ENCODE measurements at places on chromosomes 7 and 10. TPM values are rescaled to one million over a fixed set of nuclear protein-coding genes. Genes with fewer than 3 reads are reported as not detected.

- H3K4me1 ChIP-seq = no peaks in the 10 kb centered on the region
- no peaks in the 10 kb centered on the region for H3K36me3 ChIP-seq
- DNase-seq = no peak
- no peak overlapping the region for H3K27ac ChIP-seq
These were observed 63.0 kb upstream of the HPS1 start for GRCh38 chr10:98509745-98510144.

DNA sequence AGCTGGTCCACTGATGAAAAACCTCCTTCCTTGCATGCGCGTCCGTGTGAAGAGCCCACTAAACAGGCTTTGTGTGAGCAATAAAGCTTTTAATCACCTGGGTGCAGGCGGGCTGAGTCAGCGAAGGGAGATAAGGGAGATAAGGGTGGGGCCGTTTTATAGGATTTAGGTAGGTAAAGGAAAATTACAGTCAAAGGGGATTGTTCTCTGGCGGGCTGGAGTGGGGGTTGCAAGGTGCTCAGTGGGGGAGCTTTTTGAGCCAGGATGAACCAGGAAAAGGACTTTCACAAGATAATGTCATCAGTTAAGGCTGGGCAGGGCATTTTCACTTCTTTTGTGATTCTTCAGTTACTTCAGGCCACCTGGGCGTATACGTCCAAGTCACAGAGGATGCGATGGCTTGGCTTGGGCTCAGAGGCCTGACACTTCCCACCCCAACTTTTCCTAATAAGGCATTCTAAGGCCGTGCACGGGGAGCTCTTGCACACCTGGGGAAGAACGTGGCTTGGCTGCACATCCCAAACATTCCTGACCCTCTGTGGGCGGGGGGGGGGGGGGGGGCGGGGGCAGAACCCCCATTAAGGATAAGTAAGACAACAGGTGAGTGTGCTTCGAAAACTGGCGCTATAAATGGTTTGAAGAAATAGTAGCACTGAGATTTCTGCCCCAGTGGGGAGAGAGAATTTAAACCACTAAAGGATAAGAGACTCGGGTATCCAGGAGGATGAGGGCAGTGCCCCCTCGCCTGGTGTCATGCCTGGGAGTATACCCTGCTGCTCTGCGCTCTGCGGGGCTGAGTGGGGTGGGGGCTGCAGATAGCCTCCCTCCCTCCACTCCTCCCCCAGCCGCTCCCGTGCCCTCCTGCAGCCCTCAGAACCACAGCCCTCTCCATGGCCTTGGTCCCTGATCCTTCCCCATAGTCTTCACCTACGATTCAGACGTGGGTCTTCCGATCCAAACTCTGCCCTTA lies 217.6 kb downstream of the MLLT10 start:
- H3K27me3 ChIP-seq = no peaks in the 10 kb centered on the region
- H3K27ac ChIP-seq = no peak overlapping the region

Gene ITIH2
- total RNA-seq = 128 TPM

DNA sequence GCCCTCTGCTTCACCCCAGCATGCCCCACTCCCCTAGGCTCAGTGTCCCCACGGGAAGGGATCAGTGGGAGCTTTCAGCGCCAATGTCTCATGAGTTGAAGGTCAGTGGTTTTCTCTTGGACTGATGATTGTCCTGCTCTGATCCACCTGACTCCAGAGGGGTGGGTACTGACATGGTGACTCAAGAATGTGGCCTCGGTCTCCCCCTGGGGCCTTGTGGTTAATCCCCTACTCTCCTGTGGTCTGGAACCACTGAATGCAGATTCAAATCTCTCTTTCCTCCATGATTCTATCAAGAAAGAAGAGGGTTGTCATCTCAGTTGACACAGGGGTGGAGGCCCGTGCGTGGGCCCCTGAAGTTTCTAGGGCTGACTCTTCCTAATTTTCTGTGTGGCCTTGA lies 176.9 kb downstream of the RPS24 start:
- no peaks in the 10 kb centered on the region for H3K27me3 ChIP-seq
- H3K27ac ChIP-seq = no peak overlapping the region
- H3K4me1 ChIP-seq = peaks cover 44% of the 10 kb centered on the region
- DNase-seq = no peak
- peaks cover 5% of the 10 kb centered on the region for H3K36me3 ChIP-seq

- H3K4me3 ChIP-seq = no peak overlapping the region
- H3K36me3 ChIP-seq = no peaks in the 10 kb centered on the region
- no peaks in the 10 kb centered on the region for H3K27me3 ChIP-seq
- no peak overlapping the region for H3K27ac ChIP-seq
- DNase-seq = no peak
- no peaks in the 10 kb centered on the region for H3K4me1 ChIP-seq
These were observed 97.4 kb downstream of the ELFN1 start for GRCh38 chr7:1767524-1767923.

Gene SLC26A3
- total RNA-seq = not detected

Gene ADIRF
- 23.9 TPM for total RNA-seq

Gene KIF20B
- total RNA-seq = 10.7 TPM

GRCh38 chr7:32936689-32937088 lies 20.6 kb upstream of the FKBP9 start:
- peaks cover 7% of the 10 kb centered on the region for H3K36me3 ChIP-seq
- no peaks in the 10 kb centered on the region for H3K27me3 ChIP-seq
- peaks cover 7% of the 10 kb centered on the region for H3K4me1 ChIP-seq
- DNase-seq = no peak
- no peak overlapping the region for H3K4me3 ChIP-seq

Gene AKR1C8
- 0.94 TPM for total RNA-seq

DNA sequence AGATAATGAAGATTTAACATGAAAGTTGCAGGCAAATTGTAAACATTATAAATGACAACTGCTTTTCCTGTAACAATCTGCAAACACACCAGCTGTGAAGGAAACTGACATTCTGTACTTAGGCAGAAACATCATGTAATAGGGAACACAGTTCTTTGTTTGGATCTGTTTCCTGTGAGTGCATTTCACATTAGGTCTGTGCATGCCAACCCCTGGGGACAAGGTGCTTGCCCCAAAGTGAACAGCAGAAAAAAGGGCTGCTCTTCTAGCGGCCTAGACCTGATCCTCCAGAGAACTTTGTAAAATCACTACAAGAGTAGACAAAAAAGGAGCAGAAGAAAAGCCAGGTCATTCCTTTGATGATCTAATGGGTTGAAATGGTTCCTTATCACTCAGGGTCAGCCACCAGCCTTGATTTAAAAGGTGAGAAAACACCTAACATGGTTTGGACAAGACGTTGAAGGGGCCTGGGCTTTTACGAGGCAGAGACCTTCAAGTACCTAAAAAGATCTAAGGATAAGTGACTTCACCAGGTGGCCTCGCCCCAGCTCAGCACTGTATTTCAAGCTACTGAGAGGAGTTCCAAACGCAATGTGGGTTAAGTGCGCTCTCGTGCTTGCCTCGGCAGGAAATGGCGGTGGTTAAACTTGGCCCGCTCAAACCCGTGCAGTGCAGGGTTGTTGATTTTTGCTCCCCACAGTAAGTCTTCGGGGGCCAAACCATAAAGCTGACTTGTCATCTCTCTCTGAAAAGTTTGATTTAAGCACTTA lies 249.7 kb downstream of the CREB5 start:
- no peaks in the 10 kb centered on the region for H3K36me3 ChIP-seq
- no peaks in the 10 kb centered on the region for H3K27me3 ChIP-seq
- H3K4me1 ChIP-seq = no peaks in the 10 kb centered on the region
- no peak for DNase-seq

- H3K4me1 ChIP-seq = peaks cover 82% of the 10 kb centered on the region
- peaks cover 57% of the 10 kb centered on the region for H3K36me3 ChIP-seq
- H3K27ac ChIP-seq = no peak overlapping the region
These were observed 20.9 kb upstream of the TTYH3 start for GRCh38 chr7:2610898-2611297.

Gene AQP1
- 64.4 TPM for total RNA-seq
